ENCODE measurements at places on chromosomes 11 and 22.

GRCh38 chr22:36405221-36405661 lies 17.5 kb upstream of the MYH9 start:
- DNase-seq: no peak

DNA sequence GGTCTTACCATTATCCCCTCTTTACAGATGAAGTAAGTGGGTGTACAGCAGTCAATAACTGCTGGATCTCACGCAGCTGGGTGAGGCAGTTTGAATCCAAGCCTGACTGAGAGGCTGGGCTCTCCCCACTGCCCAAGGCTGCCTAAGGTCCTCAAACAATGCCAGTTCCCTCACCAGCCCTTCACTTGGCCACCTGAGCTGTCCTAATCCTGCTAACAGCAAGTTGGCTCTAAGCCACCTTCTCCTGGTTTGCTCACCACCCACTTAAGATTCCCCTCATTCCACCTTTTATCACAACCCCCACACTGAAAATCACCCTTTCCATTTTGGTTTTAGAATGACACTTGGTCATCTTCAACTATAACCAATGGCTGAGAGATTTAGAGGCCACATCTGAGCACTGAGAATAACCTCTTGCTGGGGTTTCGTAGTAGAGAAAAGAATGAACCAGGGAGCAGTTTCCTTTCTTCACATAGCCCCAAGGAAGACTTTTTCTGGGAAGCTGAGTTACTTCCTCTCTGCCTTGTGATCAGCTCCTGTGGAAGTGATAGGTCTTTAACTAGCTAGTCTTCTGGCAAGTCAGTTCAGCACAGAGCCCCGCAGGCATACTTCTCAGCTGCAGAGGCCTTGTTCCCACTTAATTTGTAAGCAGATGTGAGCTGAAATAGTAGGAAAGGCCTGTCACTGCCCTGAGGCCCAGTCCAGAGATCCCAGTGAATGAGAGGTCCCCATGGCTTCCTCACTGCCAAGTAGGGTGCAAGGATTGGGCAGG lies 57.8 kb upstream of the TTC12 start:
- DNase-seq: no peak

GRCh38 chr11:109012991-109013390 lies 348.1 kb downstream of the DDX10 start:
- no peak for DNase-seq

- DNase-seq: no peak
Measured at GRCh38 chr11:57302489-57302888, 22.3 kb downstream of the TNKS1BP1 start.

DNA sequence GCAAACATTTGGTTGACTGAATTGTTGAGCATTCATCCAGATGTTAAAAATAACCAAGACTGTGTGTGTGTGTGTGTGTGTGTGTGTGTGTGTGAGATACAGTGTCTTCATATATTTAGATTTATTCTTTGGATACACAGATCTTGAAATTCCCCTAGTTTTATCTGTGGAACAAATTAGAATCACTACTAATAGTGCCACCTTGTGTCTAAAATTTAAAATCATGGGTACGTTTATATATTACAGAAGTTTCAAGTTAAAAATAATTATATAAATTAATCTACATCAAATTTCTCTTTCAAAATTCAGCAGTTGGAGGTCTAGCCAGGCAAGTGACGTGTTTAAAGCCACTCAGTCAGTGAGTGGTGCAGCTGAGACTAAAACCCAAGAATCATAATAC lies 1566.2 kb upstream of the TENM4 start:
- DNase-seq: no peak

DNA sequence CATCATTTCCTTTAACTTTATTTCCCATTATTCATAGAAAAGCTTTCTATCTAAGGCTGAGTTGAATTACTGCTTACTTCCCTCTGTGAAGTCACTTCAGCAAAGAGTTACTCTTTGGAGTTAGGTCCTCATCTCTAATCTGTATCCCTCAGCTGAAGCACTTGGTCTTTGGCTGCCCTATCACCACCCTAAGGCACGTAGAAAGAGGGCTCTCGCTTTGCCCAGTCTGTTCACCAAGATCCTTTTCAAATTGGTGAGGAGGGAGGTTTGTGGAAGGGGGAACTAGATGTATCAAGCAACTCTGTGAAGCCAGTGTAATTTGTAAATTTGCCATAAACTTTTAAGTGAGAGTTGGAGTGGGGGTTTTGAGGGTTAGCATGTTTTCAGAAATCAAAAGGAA lies 43.4 kb downstream of the PAX6 start:
- DNase-seq: no peak

DNA sequence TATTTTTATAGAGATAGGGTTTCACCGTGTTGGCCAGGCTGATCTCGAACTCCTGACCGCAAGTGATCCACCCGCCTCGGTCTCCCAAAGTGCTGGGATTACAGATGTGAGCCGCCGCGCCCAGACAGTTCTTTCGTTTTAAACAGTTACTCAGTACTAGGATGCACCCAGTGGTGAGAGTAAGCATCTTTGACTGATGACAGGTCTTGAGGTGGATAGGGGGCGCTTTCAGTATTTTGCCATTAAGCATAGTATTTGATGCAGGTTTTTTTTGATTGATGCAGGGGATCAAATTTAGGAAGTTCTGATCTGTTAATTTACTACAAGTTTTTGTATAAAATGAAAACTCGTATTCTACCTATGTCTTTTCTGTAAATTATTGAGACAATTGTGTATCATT lies 13.2 kb upstream of the TRIM34 start:
- no peak for DNase-seq

DNA sequence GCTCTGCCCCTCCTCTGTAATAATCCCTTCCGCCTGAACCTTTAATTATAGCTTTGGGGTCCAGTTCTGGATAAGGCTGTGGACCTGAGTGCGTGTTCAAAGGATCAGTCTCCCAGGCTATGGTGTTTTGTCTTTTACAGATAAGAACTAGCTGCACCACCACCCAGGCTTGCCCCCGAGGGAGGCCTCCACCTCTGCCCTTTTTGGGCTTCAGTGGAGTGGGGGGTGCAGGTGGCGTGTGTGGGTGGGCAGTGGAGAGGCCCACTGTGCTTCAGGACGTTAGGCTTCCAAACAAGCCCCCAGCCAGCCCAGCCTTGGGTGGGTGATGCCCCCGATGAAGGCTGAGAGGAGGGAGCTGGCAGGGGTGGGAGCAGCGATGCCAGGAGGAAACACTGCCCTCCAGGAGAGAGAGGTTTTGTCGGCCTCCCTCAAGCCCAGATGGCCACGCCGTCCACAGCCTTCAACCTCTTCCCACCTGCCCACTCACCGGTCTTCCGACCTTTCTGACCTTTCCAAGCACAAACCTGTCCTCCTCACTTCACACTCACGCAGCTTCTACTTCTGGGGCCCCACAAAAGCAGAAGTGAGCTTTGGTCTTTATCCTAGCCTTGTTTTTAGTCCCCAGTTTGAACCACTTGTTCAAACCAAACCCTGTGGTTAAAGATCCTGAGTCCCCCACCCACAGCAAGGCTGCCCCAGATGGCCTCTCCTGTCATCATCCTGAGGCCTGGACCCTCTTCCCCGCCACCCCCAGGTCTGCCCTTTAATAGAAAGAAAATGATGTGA lies 20.4 kb downstream of the PSMD13 start:
- DNase-seq: no peak

GRCh38 chr11:17384002-17384511 lies 4.4 kb downstream of the KCNJ11 start:
- DNase-seq: peak; percentile 70

DNA sequence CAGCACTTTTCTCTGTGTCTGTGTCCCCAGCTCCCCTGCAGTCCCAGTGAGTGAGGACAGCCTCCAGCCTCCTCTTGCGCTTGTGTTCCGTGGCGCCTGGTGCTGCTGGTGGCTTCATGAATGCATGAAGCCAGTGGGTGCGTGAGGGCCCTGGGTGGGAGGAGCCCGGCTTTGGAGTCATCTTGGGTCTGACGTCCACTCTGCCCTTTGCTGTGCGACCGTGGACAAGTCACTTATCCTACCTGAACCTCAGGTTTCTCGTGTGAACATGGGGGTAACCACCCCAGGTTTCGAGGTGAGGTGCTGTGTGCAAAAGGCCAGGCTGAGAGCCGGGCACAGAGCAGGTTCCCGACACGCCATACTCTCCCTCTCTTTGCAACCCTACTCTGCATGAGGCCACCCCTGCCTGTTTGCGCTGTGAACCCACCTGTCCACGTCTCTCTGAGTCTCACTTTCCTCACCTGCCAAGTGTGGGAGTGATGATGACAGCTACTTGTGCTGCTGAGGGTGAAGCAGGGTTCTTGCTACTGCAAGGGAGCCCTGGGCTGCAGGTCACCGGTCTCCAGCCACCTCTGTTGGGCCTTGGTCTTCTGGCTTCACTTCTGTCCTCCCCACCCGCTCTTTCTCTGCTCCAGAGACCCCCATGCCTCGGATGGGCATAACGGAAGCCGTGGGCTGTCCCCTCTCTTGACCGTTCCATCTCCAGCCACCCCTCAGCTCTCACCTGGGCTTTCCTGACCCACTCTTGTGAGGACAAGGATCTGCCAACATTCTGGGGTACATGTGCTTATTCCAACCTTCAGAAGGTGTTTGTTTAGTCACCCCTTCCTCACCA lies 537.6 kb downstream of the TBC1D22A start:
- no peak for DNase-seq

DNA sequence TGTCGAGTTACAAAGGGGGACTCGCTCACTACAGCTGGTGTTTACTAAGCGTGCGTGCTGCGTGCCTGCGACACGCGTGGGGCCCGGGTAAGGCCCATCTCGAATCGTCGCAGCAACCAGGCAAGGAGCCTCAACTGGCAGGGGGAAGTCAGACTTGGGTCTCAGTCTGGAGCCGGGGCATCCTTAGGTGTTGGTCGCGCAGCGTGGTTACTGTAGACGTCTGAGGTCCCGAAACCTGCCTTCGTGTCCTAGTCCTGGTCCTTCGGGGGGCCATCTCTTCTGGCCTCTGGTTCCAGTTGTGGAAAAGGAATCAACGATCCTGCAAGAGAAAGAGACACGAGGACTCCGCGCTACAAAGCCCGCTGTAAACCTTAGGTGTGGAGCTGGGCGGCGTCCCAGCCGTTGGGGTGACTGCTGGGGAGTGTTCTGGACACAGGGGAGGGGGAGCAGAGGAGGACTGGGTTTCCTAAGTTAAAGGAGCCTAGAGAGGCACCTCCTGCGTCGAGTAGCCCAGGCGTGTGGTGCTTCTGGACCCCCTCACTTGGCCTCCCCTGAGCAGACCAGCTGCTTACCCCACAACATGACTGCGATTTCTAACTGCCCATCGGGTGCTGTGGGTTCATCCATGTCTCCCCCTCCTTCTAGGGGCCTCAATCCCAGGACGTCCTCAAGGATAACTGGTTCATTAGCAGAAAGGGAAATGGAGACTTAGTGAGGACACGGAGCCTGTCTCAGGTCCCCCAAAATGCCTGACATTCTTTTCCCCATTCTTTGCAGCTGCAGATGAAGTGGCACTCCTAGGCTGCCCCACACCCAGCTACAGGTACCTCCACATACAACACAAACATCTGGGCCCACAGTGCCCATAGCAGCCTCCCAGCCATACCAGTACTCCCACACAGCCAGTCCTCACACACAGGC lies 4.9 kb upstream of the WNT11 start:
- no peak for DNase-seq

- no peak for DNase-seq
Measured at GRCh38 chr11:1654388-1655167, 25.0 kb downstream of the KRTAP5-5 start.

DNA sequence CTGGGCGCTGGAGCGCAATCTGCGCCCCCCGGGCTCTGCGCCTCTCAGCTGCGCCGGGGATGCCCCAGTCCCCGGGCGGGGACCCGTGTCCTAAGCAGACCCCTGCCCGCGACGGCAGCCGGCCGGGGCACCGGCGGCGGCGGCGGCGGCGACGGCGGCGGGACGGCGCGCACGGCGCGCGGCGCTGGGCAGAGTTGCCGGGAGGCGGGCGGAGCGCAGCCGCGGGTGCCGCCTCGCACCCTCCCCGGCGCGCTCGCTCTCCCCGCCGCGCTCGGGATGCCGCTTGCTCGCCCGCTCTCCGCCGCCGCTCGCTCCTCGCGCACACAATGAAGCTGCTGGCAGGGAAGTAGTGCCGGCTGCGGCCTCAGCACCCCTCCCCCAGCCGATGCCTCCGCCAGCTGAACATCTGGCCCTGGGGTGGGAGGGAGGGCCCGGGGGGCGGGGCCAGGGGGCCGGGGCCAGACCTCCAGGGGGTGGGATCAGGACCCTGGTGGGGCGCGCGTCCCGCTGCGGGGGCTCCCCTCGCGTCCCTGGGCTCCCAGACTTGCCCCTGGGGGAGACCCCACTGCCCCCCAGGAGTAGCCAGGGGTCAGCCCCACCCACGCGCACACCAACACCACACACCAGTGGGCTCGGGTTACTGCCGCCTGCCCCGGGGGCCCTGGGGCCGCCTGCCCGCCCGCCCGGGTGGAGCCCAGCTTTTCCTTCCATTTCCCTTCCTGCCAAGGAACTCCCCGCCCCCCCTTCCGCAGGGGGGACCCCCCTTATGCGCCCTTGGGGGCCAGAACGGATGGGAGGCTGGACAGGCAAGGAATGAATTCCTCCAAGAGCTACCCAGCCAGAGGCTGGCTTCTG lies at the start of gene RCOR2:
Gene RCOR2, minus strand, starts transcription at position 328 of the 855 bp plus-strand sequence. CDS start 708 bp downstream, outside the sequence.
- DNase-seq: peak; percentile 61

DNA sequence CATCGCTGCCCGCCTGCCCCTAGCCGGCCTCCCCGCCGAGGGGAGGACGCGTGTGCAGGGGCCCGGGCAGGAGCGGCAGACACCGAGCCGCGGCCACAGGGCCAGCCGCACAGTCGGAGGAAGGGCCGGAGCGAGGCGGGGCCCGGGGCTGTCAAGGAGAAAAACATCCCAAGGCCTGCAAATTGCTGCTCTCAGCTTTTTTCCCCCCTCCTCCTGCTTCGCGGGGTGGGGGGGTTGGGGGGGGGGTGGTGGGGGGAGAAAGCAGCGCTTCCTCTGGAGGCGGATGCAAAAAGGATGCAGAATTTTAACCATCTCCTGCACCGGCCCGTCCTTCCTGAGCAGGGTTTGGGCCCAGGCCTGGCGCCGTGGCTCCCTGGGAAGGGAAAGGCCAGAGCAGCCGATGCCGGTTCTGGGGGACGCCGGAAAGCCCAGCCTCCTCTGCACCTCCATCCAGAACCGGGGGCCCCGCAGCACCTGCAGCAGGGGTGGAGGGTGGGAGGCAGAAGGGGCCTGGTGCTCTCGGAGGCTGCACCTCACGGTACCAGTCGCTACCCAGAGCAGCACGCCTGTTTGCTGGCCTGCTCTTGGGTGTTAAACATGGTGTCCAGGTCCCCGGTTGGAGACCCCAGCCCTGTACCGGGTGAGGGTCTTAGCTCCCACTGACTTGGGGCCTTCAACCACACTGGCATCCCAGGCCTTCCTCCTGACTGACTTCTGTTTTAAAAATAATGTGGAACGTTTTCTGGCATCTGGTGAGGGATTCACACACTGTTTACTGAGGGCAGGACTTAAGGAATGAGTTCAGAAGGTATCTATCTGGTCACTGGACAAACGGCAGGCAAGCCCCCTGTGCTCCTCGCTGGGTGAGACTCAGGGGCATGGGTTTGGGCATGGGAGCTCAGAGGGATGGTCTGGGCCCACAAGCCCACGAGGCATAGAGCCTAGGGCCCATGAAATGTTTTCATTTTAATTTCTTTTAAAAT lies 77.4 kb upstream of the WNT7B start:
- DNase-seq: peak; percentile 45

- DNase-seq: peak; percentile 44
Measured at GRCh38 chr11:122981388-122982264, at the start of gene BSX. Gene BSX, minus strand, starts transcription at chr11:122981834. Its CDS starts 163 bp downstream, at chr11:122981671.

GRCh38 chr11:2524446-2525165 lies 79.8 kb downstream of the KCNQ1 start:
- DNase-seq: peak; percentile 4
